Thymus (tissue), 14 donors: ENCODE measurements at places on chromosomes 12 and 14. TPM values are rescaled to one million over a fixed set of nuclear protein-coding genes. Genes with fewer than 3 reads are reported as not detected.
A peak's percentile ranks its signal among the peaks of the same experiment; 100 is the strongest.

Gene KERA
- total RNA-seq = 0.05 TPM

DNA sequence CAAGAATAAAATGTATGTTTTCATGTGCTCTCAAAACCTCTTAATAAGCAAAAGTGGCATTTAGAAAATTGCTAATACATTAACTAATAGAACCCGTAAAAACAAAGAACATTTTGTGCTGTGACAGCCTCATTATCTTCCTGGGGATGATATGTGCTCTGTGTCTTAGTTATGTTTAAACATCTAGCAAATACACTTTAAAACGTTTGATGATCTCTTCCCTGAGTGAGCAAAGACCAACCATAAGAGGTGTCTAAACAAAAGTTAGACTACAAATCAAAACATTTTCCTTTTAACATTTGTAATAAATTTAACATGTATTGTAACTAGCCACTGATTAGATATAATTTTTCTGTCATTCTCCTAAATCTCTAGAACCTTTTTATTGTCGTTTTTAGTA lies 95.8 kb downstream of the SOX5 start:
- no peaks in the 10 kb centered on the region for H3K36me3 ChIP-seq
- H3K4me3 ChIP-seq = no peak overlapping the region
- H3K4me1 ChIP-seq = no peaks in the 10 kb centered on the region
- H3K27me3 ChIP-seq = no peaks in the 10 kb centered on the region
- H3K27ac ChIP-seq = no peak overlapping the region

Gene A2M
- 57.7 TPM for total RNA-seq

DNA sequence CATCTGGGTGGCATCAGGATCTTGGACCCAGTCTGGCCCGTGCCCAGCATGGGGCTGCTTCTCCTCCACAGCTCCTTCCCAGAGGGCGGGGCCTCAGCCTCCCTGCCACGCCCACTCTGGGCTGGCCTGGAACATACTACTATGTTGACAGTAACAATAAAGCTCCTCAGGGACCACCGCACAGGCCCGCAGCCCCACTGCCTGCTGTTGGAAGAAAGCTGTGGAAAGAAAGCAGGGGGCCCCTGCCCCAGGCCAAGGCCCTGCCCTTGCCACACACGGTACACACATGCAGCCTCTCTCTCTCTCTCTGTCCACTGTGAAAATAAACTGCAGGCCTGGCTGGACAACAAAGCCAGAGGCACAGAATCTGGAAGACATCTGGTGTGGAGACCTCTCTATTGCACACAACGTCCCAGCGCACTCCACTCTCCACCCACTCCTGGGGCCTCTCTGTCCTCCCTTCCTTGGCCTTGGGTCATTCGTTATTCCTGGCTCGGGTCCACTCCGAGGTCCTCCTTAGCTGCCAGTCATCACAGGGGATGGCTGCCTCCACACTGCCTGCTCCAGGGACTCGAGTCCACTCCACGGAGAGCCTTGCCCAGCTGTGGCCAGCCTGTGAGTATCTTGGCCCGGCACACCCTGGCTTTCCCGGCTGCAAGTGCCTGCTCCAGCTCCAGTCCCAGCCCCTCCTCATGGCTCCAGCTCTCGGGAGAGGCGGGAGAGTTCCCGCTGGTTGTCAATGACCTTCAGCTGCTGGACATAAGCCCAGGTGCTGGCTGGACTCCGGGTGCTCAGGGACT lies 11.8 kb upstream of the ENDOU start:
- H3K4me3 ChIP-seq = no peak overlapping the region
- peaks cover 7% of the 10 kb centered on the region for H3K4me1 ChIP-seq
- H3K27me3 ChIP-seq = no peaks in the 10 kb centered on the region
- no peak for DNase-seq
- no peak overlapping the region for H3K27ac ChIP-seq

DNA sequence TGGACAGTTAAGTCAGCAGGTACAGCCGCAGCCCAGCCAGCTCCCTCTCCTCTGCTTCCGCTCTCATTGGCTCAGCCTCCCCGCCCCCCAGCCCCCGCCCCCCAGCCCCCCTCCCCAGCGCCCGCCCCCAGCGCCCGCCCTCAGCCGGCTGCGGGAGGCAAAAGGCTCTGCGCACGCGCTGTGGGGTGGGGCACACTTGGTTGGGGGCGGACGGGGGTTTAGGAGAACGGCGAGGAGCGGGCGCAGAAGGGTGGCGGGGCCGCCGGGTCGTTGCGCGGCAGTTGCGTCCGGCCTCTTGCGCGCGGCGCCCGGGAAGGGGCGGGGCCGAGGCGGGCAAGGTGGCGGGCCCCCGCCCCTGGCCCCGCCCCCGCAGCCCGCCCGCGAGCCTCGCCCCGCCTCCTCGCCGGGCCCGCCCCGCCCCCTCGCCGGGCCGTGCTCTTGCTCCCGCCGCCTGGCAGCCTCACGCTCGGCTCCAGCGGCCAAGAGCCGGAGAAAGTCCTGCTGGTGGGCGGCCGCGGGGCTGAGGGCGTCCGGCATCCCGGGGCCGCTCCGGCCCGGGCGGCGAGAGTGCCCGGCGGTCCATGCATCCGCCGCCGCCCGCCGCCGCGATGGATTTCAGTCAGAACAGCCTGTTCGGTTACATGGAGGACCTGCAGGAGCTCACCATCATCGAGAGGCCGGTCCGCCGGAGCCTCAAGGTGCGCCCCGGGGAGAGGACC lies at the start of gene PPP4R4:
Gene PPP4R4 (plus strand): TSS at position 438 of the 719 bp plus-strand sequence. CDS start 144 bp downstream, at position 582.
- peaks cover 6% of the 10 kb centered on the region for H3K4me1 ChIP-seq
- H3K4me3 ChIP-seq = peak within 1 kb of the TSS; percentile 78
- H3K27me3 ChIP-seq = peaks cover 33% of the 10 kb centered on the region
- H3K36me3 ChIP-seq = no peaks in the 10 kb centered on the region
- H3K27ac ChIP-seq = peak within 1 kb of the TSS; percentile 52
- DNase-seq = peak; percentile 76

- no peaks in the 10 kb centered on the region for H3K36me3 ChIP-seq
- H3K27ac ChIP-seq = no peak overlapping the region
- DNase-seq = no peak
- H3K27me3 ChIP-seq = no peaks in the 10 kb centered on the region
Measured at GRCh38 chr12:94813314-94813713, 163.0 kb upstream of the TMCC3 start.

Gene MYL6
- 2,051 TPM for total RNA-seq

Gene WSCD2
- 0.33 TPM for total RNA-seq

Gene BORCS5
- 6.0 TPM for total RNA-seq

Gene TMEM52B
- total RNA-seq = 0.14 TPM

Gene PEX5
- total RNA-seq = 40.8 TPM

Gene INSM2
- 0.05 TPM for total RNA-seq

Gene PRORP
- total RNA-seq = 42.1 TPM

GRCh38 chr12:51895378-51896135 lies 7.7 kb downstream of the ANKRD33 start:
- H3K4me1 ChIP-seq = no peaks in the 10 kb centered on the region
- no peaks in the 10 kb centered on the region for H3K27me3 ChIP-seq
- DNase-seq = no peak
- H3K36me3 ChIP-seq = no peaks in the 10 kb centered on the region
- no peak overlapping the region for H3K4me3 ChIP-seq

DNA sequence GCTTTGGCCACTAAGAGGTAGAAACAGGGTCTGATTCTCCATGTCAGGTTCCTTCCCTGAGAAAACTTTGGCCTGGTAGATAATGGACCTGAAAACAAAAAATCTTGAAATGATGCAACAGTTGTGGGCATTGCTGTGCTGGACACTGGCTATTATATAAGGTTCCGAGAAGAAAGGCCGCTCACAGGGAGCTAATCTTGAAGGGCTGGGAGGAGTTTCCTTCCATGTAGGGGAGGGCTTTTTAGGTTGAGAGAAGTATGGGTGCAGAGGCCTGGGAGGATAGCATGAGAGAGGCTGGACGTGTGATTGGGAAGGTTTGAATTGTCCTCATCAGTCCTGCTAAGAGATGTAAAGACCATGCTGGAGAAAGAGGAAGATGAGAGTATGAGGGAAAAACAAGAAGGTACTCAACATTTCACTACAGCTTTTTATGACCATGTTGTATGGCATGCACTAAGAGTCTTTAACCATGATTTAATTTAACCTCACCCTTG lies 11.6 kb downstream of the LRRK2 start:
- no peak overlapping the region for H3K4me3 ChIP-seq
- no peak for DNase-seq
- H3K27me3 ChIP-seq = no peaks in the 10 kb centered on the region
- no peaks in the 10 kb centered on the region for H3K36me3 ChIP-seq
- no peak overlapping the region for H3K27ac ChIP-seq
- H3K4me1 ChIP-seq = no peaks in the 10 kb centered on the region

- peaks cover 4% of the 10 kb centered on the region for H3K4me1 ChIP-seq
- H3K36me3 ChIP-seq = no peaks in the 10 kb centered on the region
- H3K27ac ChIP-seq = no peak overlapping the region
- no peaks in the 10 kb centered on the region for H3K27me3 ChIP-seq
- no peak overlapping the region for H3K4me3 ChIP-seq
Measured at GRCh38 chr12:108668542-108668941, 34.8 kb upstream of the SELPLG start.

GRCh38 chr14:51443195-51444018 lies 203.4 kb downstream of the TMX1 start:
- no peaks in the 10 kb centered on the region for H3K36me3 ChIP-seq
- H3K27me3 ChIP-seq = peaks cover 2% of the 10 kb centered on the region
- no peak for DNase-seq
- H3K27ac ChIP-seq = no peak overlapping the region

- peak overlapping the region; percentile 29 for H3K27ac ChIP-seq
- peaks cover 45% of the 10 kb centered on the region for H3K4me1 ChIP-seq
- no peaks in the 10 kb centered on the region for H3K36me3 ChIP-seq
- DNase-seq = no peak
- no peaks in the 10 kb centered on the region for H3K27me3 ChIP-seq
- H3K4me3 ChIP-seq = no peak overlapping the region
Measured at GRCh38 chr12:89235189-89235993, 116.9 kb downstream of the DUSP6 start.

DNA sequence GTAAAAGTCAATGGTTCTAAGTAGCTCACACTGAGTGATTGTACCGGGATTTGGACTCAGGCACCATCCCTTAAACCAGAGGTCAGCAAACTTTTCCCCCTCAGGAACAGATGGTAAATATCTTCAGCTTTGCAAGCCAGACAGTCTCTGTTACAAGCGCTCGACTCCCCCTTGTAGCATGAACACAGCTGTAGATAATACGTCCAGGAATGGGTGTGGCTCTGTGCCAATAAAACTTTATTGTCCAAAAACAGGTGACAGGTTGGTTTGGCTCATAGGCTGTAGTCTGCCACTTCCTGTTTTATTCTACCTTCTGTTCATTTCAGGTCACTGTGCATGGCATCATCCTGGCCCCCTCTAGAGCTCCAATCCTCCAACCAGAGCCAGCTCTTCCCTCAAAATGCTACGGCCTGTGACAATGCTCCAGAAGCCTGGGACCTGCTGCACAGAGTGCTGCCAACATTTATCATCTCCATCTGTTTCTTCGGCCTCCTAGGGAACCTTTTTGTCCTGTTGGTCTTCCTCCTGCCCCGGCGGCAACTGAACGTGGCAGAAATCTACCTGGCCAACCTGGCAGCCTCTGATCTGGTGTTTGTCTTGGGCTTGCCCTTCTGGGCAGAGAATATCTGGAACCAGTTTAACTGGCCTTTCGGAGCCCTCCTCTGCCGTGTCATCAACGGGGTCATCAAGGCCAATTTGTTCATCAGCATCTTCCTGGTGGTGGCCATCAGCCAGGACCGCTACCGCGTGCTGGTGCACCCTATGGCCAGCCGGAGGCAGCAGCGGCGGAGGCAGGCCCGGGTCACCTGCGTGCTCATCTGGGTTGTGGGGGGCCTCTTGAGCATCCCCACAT lies 7.6 kb downstream of the BDKRB1 start:
- no peaks in the 10 kb centered on the region for H3K36me3 ChIP-seq
- no peak overlapping the region for H3K4me3 ChIP-seq
- H3K27ac ChIP-seq = no peak overlapping the region
- no peak for DNase-seq
- no peaks in the 10 kb centered on the region for H3K27me3 ChIP-seq

Gene PRH2
- total RNA-seq = 0.80 TPM

DNA sequence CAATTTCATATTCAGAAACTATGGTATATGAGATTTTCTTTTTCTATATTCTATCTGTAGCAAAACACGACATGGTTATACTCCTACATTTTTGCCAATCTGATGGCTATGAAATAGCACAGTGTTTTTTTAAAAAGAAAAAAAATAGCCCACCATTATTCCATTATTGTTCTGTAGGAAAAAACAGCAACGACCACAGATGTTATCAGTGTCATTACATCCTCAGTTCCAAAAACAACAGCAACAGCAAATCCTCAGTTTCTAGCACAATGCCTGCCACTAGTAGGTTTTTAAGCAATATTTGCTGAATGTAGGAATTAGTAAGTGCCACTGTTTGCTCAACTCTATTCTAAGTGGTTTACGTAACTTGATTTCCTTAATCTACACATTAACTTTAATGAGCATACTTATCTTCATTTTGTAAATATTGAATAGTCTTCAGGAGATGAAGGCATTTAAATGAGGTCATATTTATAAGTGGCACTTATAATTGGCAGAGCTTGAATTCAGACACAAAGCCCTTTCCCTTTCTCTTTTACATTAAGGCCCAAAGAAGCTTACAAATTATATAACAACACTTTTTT lies 8.3 kb downstream of the RNASE6 start:
- no peaks in the 10 kb centered on the region for H3K27me3 ChIP-seq
- H3K4me1 ChIP-seq = no peaks in the 10 kb centered on the region
- no peak for DNase-seq
- no peak overlapping the region for H3K27ac ChIP-seq
- H3K4me3 ChIP-seq = no peak overlapping the region
- no peaks in the 10 kb centered on the region for H3K36me3 ChIP-seq

DNA sequence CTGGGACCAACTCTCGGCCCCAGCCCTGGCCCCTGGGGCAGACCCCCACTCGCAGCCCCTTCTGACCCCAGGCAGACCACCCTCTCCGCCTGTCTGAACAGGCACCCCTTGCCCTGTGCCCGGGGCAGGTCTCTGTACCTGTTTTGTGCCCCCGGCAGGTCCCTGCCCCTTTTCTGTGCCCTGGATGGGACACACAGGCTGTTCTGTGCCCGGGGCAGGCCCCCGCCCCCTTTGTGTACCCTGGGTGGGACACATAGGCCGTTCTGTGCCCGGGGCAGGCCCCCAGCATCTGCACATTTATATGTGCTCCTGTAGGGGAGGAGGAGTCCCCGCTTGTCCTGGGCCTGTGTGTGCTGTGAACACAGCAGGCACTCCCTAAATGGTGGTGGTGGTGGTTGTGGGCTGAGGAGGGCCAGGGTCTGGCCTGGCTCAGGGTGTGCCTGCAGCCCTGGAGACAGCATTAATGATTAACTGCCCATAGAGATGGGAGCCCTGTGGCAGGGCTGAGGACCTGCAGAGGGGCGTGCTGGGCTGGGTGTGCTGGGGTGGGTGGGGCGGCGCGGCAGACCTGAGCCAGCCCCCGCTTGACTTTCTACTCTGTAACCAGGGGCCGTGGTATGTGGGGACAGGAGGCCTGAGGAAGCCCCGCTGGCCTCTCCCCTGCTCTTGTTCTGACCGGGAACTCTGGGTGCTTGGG lies 3.7 kb downstream of the FBRSL1 start:
- no peak for DNase-seq
- H3K27me3 ChIP-seq = peaks cover 5% of the 10 kb centered on the region
- no peak overlapping the region for H3K4me3 ChIP-seq
- H3K4me1 ChIP-seq = peaks cover 42% of the 10 kb centered on the region
- H3K27ac ChIP-seq = no peak overlapping the region

- H3K4me1 ChIP-seq = no peaks in the 10 kb centered on the region
- no peak for DNase-seq
- H3K4me3 ChIP-seq = no peak overlapping the region
- peaks cover 98% of the 10 kb centered on the region for H3K36me3 ChIP-seq
- H3K27ac ChIP-seq = no peak overlapping the region
Measured at GRCh38 chr12:53466640-53467039, 14.7 kb downstream of the PCBP2 start.

Gene SMIM10L1
- 9.6 TPM for total RNA-seq

Gene KRT85
- 0.24 TPM for total RNA-seq

Gene NTN4
- 2.4 TPM for total RNA-seq

Gene SBNO1
- total RNA-seq = 22.9 TPM

Gene CCDC88C
- 25.6 TPM for total RNA-seq
